Endodermal cell (in vitro differentiated cells): ENCODE measurements at places on chromosomes 5 and 9. TPM values are rescaled to one million over a fixed set of nuclear protein-coding genes. Genes with fewer than 3 reads are reported as not detected.

RANBP3L gene
- total RNA-seq: not detected in 3 replicates

DNA sequence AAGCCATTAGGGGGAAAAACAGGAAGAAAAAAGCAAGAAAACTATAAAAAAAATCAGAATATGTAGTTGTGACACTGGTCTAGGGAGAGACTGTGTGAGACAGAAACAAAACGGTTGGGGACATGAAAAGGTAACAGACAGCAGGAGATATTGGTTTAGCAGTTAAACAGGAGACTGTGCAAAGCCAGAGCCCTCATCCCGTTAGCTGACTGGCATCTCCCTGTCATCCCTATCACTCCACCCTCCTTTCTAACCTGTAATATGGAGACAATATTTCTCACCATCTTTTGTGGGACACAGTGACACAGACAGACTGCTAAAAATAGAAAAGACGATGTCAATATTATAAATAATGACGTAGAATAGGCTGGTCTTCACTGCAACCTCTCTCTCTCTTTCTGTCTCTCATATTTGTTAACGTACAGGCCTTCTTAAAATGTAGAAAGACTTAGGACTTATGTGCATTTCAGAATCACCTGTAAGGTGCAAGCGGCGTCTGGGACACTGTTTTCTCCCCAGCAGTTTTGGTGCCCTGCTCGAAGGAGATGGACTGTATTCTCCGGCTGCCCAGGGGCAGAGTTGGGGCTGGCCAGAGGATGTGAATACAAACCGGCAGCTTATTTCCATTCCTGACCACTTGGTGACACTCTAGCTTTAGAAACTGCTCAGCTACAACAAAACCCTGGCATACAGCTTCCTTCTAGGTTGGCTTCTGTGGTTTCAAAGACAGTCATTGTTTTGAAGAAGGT is 190.6 kb downstream of the MAT2B start:
- peak; percentile 84 for DNase-seq

- DNase-seq: no peak
Measured at GRCh38 chr5:99674101-99674500, 745.3 kb upstream of the CHD1 start.

- DNase-seq: peak; percentile 71
Measured at GRCh38 chr9:8329561-8330283, 530.1 kb upstream of the DMAC1 start.

DNA sequence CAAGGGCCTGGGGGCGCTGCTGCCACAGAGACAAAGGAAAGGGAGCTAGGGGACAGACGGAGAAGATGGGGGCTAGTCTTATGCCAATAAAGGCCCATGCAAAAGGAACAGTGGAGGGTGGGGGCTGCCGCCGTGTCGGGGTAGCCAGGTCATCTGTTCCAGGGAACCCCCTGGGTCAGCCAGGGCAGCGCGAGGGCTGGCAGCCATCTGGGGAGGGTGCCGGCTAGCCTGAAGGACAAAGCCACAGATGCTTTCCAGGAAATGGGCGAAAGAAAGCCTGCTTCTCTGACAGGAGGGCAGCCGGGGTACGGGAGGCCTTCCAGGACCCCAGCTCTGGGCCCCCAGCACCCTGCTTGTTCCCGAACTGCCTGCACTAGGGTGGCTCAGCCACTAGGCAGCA is 1.6 kb upstream of the CARD9 start:
- no peak for DNase-seq

GRCh38 chr9:95874989-95875304 is 544 bp upstream of the ERCC6L2 start:
- DNase-seq: peak; percentile 63
